ENCODE measurements at places on chromosomes 12 and 14.

DNA sequence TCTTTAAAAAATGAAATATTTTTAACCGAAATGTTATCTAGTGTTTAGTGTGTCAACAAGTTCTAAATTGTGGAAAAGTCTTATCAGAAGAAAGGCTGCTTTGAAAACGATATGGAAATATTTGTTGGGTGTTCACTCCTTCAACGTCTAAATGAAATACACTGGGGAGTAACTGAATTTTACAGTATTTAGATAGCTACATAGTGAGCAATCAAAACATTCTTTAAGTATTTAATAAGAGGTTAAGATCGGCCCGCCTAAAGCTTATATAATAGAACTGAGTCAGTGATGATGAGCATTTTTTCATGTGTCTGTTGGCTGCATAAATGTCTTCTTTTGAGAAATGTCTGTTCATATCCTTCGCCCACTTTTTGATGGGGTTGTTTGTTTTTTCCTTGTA lies 228.3 kb downstream of the RAD51B start:
- DNase-seq: no peak

GRCh38 chr12:14268120-14268515 lies 97.4 kb upstream of the ATF7IP start:
- DNase-seq: no peak

GRCh38 chr12:47082796-47083621 lies 3.2 kb upstream of the AMIGO2 start:
- peak; percentile 95 for DNase-seq

GRCh38 chr12:71415336-71416231 lies 24.0 kb upstream of the LGR5 start:
- peak; percentile 41 for DNase-seq

DNA sequence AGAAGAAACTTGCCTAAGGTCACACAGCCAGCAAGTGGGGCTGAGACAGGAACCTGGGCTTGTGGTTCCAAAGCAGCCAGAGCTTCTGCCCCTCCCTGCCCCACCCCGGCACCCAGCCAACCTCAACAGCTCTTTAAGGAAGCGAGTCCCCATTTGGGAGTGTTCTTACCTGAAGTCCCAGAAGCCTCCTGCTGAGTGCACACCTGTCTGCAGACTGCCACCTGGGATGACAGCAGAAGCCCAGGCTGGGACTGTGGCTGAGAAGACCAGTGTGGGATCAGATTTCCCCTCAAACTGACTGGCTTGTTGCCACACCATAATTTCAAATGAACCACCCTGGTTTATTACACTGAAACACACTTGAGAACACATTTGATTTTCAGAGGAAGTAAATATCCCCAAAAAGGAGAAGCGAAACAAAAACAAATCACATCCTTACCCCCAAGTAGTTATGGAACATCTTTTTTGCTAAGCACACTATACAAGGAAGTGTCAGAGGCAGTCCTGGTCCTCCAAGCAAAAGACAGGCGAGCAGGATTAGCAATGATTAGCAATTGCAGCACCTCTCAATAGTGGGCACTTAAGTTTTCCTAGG lies 6.3 kb upstream of the RIN3 start:
- no peak for DNase-seq

- DNase-seq: no peak
Observed at GRCh38 chr14:54686871-54687749, 120.2 kb downstream of the SAMD4A start.

- DNase-seq: no peak
Observed at GRCh38 chr14:88030079-88030478, 25.1 kb downstream of the GPR65 start.

DNA sequence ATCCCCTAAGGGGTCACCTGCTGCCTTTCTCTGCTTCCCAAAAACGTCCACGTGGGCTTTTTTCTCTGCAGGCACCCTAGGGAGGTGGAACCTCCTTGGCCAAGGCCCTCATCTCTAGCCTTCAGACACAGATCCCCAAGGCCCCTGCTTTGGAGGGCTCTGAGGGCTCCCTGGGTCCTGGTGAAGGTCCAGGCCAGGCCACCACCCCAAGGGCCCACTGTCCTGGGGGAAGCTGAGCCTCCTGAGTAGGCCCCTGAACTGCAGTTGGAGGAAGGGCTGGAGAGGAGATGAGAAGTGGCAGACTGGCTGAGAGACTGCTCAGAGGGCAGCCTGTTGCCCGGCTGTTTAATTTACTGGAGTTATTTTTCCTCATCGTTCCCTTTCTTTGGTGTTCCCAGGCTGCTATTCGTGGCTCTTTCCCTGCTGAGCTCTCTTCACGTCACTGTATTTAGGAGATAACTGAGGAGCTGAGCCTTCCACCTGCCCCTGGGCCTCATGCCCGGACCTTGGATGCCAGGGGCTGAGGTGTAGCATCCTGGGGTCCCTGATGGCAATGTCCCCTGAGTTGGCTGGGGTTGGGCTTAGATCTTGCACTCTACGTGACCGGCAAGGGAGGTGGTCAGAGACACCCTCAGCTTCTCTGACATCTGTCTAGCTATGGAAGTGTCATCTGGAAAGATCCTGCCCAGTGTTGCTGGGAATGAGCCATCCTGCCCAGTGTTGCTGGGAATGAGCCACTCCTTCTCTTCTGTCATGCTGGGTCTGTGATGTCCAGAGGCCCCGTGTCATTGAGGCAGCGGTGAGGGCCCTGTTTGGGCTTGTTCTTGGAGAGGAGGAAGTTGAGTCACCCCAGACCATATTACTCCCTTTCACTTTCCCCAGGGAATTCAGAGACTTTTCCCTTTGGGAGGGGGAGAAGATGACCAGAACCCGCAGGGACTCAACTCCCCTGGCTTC lies 139.8 kb downstream of the TSPAN9 start:
- DNase-seq: no peak

- no peak for DNase-seq
Observed at GRCh38 chr12:26728205-26729050, 104.6 kb downstream of the ITPR2 start.

- DNase-seq: no peak
Observed at GRCh38 chr14:95282354-95282985, 37.2 kb downstream of the CLMN start.

DNA sequence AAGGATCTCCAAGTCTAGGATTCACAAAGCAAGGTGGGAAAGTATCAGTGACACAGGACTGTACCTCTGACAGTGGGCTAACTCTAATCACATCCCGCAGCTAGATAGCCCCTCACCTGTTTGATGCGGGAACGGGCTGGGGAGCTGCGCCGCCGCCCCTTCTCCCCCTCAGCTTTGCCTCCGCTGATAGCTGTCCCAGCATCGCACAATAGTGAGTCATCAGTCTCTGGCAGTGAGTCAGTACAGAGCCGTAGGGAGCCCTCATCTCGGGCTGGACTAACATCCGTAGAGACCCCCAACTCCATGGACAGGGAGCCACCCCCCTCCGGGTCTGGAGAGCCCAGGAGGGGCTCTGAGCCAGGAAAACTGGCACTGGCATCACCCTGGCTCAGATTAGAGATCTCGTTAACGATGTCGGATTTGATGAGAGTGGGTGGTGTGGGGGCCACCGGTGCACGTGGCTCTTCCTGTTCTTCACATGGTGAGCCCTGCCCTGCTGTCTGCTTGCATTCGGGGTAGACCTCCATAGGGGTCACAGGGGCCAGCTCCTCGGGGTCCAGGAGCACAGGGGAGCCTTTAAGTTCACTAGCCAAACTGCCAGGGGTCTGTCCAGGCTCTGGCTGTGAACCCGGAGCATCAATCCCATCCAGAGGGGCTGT lies 10.9 kb downstream of the KMT2D start:
- no peak for DNase-seq

GRCh38 chr12:130398100-130398848 lies 60.6 kb downstream of the PIWIL1 start:
- DNase-seq: no peak

DNA sequence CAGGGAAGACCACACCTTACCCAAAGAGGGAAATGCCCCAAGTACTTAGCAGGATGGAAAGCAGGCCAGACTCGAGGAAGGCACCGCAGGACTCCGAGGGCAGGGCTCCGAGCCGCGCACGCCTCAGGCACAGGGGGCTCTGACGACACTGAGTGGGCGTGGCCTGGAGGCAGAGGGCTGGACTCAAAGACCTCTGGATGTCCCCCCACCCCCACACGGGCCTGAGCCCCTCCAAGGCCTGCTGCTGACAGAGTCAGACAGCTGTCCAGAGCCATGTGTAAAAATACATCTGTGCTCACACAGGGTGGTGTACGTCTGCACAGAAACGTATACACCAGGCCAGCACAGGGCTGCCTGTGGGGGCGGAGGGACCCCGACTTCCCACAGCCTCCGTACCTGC lies 1.4 kb downstream of the AKT1 start:
- peak; percentile 29 for DNase-seq

- DNase-seq: no peak
Observed at GRCh38 chr12:68270358-68270757, 17.0 kb upstream of the IL22 start.

DNA sequence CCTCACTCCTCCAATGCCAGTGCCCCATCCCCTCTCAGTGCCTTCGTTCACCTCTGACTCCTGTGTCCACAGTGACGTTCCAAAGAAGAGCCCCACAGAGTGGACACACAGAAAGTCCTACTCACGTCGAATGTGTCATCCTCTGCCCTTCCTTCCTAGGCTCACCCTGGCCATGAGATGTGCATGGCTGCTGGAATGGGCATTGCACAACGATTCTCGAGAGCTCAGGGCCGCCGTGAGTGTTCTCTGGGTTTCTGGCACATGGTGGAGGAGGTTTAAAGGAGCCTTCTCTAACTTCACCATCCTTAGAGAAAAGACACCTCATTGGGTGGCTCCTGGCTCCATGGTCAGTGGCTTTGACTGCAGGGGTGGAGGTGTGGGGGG lies 12.8 kb upstream of the CEP170B start:
- DNase-seq: no peak

DNA sequence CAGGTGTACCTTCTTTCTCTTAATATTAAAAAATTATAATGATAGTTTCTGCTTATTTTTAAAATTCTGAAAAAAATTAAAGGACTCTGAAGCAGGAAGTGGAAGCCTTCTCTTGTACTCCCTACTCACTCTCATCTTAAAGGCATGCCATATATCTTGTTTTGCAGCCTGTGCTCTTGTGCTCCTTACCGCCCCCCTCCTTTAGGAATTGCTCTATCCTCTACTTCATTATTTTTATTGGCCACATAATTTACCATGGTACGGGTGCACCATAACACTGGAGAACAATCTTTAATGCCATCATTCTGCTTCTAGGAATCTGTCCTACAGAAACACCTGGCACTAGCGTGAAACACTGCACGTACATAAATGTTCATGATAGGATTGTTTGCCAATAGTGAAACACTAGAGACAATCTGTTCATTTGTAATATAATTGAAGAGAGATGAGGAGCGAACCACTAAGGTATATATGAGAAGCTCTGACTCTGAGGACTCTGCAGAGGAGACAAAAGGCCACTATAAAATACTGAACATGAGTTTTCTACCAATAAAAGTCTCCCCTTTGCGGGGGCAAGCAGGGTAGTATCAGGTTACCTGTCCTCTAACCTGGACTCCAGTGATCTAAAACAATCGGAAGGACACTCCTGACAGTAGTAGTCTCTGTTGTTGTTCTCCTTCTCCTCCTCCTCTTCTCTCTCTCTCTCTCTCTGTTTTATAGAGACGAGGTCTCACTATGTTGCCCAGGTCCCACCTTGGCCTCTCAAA lies 6.3 kb upstream of the NYNRIN start:
- no peak for DNase-seq

- no peak for DNase-seq
Observed at GRCh38 chr14:34187519-34188044, 236.7 kb upstream of the EGLN3 start.

DNA sequence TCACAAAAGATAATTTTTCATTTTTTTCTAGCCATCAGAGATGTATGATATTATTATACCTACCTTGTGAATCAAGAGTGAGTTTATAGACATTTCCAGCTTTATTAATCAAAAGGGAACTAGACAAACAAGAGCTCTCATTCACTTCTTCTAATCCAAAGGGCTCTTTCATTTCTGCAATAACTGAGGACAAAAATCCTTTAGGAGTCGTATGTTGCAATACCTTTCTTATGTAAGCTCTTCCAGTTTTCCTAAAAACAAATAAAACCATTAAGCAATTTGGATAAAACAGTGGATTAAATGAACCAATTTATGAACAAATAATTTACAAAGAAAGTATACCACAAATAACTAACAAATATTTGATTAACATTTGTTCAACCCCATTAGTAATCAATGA lies 107.1 kb downstream of the CATSPERB start:
- DNase-seq: no peak
